Stimulated activated CD8-positive, alpha-beta memory T cell treated with anti-CD3 and anti-CD28 coated beads, Interleukin-7, amount 100 ng/mL, for 1 hour (primary cell): ENCODE measurements at places on chromosomes 1 and 21.

DNA sequence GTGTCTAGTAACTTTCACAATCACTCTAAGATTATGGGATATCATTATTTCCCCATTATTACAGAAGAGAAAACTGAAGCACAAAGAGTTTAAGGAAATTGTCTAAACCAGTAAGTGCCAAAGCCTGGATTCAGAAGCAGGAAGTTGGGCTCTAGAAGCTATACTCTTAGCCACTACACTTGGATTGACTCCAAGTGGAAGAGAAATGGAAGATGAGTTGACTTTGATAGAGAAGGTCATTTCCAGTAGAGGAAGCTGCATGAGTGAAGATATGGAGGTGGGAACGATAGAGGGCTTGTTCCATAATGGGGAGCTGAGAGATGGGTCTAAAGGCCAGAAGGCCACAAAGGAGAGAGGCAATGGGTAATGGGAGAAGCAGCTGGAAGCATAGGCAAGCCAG is 11.7 kb upstream of the TDRD10 start:
- DNase-seq = no peak

DNA sequence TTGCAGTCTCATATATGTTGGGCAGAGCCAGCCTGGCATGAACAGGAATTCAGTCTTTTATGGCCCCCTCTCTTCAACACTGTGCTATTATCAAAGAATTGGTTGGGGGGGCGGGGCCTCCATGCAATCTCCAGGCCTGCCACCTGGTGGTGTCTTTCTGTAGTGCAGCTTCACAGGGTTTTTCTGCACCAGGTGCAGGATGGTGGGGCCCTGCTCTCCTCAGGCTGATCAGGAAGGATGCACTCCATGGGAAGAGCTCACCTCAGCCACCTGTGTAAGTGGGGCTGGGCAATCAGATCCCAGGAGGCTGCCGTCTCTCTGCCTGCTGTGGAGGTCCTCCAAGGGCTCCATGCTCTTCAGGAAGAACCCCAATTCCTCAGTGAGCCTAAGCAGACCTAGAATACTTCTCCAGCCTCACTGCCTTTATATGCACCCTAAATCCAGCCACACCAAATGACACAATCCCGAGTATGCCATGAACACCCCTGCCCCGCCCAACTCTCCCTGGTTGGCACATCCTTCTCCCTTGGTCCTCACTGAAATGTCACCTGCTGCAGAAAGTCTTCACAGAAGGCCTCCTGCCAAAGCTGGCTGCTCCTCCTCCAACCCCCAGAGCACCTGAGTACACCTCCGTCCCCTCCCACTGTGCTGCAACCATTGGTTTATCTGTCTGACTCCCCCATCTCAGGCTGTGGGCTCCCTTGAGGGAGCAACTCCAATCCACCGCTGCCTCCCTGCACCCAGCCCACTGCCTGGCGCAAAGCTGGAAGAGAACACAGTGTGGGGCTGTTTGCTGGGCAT is 16.5 kb downstream of the STK40 start:
- DNase-seq = peak; percentile 71

DNA sequence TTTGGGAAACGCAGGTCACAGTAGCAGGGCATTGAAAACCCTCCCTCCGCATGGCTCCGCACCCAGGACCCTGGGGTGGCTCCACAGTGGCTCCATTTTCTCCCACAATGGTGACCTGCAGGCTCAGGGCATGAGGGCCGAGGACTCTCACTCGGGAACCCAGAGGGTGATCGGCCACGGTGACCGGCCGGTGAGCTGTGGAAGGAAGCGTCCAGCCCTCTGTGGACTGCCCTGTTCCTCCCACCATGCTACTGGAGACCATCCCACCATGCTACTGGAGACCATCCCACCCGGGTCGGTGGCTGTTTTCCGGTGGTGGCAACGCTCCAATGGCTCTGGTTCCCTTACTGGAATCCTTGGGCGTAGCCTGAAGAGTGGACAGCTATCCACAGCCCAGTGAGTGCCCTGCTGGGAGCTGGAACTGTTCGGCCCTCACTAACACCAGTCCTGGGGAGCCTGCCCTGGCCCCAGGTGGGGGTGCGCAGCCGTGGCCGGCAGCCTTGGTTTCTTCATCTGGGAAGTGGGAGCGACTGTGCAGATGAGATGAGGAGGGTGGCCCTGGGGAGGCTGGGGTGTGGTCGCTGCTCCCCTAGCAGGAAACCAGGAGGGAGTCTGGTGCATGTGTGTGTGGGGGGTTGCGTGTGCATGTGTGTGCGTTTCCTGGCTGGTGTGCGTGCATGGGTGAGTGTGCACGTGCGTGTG is 59.6 kb downstream of the PRDM16 start:
- DNase-seq = no peak

DNA sequence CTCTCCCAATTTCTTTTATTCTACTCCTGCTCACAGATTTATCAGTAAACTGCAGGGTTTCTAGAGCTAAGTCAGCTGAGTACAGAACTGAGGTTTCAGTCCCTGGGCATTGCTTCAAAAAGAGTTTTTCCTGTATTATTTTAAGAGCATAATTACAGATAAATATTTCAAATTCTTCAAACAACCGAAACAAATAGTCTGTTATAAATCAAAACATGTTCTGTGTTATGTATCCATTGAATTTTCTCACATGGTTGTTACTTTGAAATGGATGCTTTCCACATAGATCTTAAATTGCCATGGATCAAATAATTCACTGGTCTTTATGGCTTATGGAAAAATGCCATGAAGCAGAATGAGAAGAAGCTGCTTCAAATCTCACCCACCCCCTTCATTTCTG is 64.5 kb downstream of the LRRC8C start:
- DNase-seq = no peak

GRCh38 chr1:41681331-41682098 is 197.0 kb upstream of the EDN2 start:
- DNase-seq = no peak

- DNase-seq = no peak
Observed at GRCh38 chr1:70896224-70896623, 151.4 kb downstream of the PTGER3 start.

DNA sequence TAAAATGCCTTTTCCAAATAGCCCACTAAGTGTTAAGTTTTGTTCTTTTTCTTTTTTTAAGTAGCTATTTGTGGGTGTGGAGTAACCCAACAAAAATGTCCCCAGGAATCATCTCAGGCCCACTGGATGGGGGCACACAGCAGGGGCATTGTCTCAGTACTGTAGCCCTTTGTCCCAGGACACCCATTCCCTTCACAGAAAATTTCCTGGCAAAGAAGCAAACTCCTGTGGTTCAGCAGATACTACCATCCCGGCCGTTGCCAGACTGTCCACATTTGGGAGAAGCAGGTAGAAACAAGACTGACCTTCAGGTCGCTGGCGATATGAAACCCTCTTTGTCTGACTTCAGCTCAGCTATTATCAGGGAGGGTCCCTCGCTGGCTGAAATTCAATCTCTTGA is 23.7 kb upstream of the SRRM1 start:
- DNase-seq = no peak

GRCh38 chr1:173562813-173563212 is 40.1 kb downstream of the SLC9C2 start:
- DNase-seq = no peak

GRCh38 chr1:84969489-84970250 is 27.2 kb downstream of the MCOLN2 start:
- no peak for DNase-seq

- DNase-seq = no peak
Observed at GRCh38 chr1:225737161-225737560, 40.5 kb upstream of the SRP9 start.

DNA sequence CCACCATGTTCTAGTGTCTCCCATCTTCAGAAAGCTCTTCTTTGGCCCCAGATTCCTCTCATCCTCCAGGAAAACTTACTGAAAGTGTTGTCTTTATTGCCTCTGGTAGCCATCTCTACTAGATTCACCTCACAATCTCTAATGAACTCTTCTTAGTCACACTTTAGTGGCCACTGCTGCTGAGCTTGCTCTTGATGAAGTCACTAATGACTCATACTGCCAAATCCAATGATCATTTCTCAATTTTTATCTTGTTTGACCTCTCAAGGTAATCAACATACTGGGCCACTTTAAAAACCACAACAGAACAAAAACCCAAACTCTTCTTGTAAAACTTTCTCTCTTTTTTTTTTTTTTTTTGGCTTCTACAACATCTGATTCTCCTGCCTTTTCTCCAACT is 196.4 kb downstream of the LHX8 start:
- no peak for DNase-seq

DNA sequence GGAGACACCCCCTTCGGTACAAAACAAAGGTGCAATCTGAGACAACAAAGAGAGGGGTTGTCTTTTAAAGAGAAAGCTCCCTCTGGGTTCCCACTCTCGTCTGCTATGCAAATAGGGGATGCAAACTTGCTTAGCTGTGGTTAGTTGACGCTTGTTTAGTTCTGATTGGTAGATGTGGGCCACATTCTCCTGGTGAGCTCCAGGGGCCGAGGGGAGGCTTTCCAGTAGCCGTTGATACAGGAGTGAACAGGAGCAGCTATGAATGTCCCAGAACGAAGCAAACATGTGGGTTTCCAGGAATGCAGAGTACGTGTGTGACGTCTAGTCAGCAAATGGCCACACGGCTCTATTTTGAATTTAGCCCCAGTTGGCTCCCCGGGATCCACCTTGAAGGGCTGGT is 14.7 kb downstream of the TFF2 start:
- DNase-seq = no peak

DNA sequence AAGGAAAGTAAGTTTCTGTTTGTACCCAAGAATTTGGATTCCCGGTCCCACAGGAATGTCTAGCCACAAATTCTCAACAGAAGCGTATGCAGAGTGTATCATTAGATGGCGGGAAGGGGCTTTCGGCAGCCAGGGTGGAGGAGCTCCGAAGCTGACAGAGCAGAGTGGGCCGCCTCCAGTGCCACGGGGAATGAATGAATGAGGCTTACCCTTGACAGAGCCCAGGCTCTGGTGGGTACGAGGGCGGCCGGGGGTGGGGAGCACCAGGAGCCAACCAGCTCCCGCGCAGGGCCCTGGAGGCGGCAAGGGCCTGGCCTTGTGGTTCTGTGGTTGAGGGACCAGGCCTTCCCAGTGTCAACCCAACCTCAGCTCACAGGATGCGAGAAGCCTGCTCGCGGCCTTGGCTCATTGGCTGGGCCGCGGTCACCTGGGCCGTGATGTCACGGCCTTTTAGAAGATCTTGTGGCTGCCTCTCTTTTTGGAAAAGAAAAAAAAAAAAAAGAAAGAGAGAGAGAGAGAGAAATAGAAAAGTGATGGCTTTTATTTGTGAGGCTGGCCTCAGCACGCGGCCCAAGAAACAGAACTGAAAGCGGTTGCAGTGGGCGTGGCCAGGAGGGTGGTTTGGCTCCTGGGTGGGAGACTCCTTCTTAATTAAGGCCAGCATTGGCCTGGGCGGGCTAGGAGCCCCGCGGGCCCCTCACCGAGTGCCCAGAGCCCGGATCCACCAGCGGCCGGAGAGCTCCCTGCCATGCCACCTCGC is 34.9 kb upstream of the RUNX3 start:
- peak; percentile 70 for DNase-seq
